ENCODE measurements at places on chromosomes 7 and 10.

DNA sequence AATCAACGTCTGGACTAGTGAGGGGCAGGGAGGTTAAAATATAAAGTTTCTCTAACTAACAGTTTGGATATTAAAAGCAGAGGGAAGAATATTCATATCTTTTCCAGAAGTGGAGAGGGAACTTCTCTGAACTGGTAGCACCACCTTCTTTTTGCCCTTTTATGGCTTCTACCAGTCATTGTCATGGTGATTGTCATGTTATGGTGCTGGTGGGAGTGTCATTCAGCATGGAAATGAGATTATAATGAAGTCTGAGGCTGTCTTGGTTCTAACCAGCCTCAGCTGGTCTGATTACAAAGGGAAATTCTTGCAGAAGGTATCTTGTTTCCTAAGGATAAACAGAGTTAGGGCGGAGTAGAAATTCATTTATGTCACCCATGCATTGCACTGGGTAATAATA lies 523.8 kb downstream of the ZWINT start:
- H3K4me3 ChIP-seq, result no peak overlapping the region
- no peak overlapping the region for H3K27ac ChIP-seq

- H3K27me3 ChIP-seq, result no peaks in the 10 kb centered on the region
- H3K36me3 ChIP-seq, result no peaks in the 10 kb centered on the region
- H3K27ac ChIP-seq, result no peak overlapping the region
- H3K4me1 ChIP-seq, result no peaks in the 10 kb centered on the region
- no peak for DNase-seq
Measured at GRCh38 chr7:6320791-6321190, 48.4 kb upstream of the CYTH3 start.

DNA sequence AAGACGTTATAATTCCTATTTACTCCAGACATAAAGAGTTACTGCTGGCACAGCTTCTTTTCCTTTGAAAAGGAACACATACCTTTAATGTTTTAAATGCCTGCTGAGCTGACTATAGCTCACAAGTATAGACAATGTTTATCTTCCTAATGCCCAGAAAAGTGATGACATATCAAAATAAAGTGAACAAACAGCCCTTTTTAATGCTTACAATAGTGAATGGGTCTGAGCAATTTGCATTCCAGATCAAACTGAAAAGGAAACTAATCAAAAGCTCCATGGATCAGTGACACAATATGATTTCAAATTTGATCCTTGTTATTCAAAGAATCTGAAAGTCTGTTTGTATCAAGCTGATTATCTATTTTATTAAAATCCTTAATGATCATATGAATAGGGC lies 233.6 kb upstream of the SEMA3E start:
- H3K36me3 ChIP-seq, result no peaks in the 10 kb centered on the region
- no peak overlapping the region for H3K27ac ChIP-seq
- H3K4me1 ChIP-seq, result peaks cover 1% of the 10 kb centered on the region
- no peak overlapping the region for H3K4me3 ChIP-seq
- DNase-seq, result no peak

DNA sequence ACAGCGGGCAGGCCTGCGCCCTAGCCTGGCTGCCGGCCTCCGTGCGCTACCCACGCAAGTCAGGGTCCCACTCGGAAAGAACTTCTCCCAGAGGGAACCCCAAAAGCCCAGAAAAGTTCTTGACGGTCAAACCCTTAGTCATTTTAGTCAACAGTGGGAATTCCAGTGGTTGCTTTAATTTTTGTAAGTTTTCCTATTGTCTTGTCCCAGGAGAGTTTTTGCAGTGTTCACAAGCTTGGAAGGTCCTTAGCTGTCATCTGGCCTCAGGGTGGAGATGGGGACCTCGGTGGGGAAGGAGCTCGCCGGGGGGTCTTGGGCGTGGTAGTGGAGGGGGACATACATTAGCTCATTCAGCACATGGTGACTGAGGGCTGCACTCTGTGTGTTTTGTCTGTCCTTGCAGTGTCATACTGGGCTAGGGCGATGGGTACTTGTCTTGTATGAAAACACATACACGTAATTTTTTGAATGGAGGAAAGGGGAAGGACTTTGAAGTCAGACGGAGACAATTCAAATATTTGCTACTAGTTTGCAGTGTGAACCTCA lies 736 bp downstream of the MINDY4 start:
- peaks cover 6% of the 10 kb centered on the region for H3K4me1 ChIP-seq
- no peak overlapping the region for H3K27ac ChIP-seq
- H3K36me3 ChIP-seq, result no peaks in the 10 kb centered on the region
- H3K4me3 ChIP-seq, result peak overlapping the region; percentile 60
- no peak for DNase-seq

- H3K27ac ChIP-seq, result no peak overlapping the region
- peak overlapping the region; percentile 97 for H3K4me3 ChIP-seq
- peak; percentile 30 for DNase-seq
- H3K27me3 ChIP-seq, result no peaks in the 10 kb centered on the region
Measured at GRCh38 chr10:7819121-7819460, 786 bp downstream of the TAF3 start.
